Hepatocyte (in vitro differentiated cells): ENCODE measurements at places on chromosomes 6 and 20. TPM values are rescaled to one million over a fixed set of nuclear protein-coding genes. Genes with fewer than 3 reads are reported as not detected.

DNA sequence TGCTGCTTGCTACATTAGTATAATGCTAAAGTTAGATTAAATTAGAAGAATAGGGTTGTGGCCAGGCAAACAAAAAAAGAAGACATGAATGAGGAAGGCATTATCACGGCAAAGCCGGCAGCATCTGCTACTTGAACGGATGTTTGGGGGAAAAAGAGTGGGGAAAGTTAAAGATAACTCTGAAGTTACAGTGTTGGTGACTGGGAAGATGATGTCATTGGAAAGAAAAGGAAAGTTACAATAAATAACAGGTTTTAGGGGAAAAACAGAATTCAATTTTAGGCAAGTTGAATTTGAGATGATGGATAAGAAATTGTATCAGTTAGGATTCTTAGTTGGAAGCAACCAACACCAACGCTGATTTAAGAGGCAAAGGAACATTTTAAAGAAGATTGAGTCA, 74.2 kb upstream of the NRN1 start:
- H3K36me3 ChIP-seq = no peaks in the 10 kb centered on the region
- no peak for DNase-seq
- no peaks in the 10 kb centered on the region for H3K27me3 ChIP-seq
- H3K4me3 ChIP-seq = no peak overlapping the region

DNA sequence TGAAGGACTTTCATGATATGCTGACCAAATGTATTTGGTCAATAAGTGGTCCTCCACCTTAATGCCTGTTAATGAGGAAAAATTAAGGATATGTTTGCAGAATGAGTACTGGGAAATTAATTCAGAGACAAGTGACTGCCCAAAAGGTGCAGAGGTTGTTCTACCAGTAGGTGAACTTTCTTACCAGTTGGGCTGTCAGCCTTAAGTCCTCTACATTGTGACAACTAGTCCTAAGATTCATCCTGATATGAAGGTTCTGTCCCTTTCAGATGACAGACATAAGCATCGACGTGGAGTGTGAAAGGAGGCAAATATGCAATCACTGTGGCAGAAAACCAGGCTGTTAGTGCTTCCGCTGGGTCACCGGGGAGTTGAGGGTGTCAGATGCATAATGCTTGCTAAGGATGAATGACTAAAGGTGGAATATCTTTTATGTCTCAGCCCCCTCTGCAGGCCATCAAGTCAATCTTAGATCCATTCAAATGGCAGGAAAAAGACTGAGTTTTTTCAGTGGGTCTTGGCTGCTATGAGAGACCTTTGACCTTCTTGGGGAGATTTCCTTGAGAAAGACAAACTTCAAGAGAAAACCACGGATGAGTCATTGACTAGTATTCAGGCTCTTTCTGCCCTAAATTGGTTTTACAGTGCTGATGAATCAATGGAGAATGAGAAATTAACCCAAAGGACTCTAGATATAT, 226.0 kb downstream of the TPBG start:
- H3K27ac ChIP-seq = no peak overlapping the region
- DNase-seq = peak; percentile 13

The FAM209B gene
- not detected in 2 replicates for total RNA-seq

DNA sequence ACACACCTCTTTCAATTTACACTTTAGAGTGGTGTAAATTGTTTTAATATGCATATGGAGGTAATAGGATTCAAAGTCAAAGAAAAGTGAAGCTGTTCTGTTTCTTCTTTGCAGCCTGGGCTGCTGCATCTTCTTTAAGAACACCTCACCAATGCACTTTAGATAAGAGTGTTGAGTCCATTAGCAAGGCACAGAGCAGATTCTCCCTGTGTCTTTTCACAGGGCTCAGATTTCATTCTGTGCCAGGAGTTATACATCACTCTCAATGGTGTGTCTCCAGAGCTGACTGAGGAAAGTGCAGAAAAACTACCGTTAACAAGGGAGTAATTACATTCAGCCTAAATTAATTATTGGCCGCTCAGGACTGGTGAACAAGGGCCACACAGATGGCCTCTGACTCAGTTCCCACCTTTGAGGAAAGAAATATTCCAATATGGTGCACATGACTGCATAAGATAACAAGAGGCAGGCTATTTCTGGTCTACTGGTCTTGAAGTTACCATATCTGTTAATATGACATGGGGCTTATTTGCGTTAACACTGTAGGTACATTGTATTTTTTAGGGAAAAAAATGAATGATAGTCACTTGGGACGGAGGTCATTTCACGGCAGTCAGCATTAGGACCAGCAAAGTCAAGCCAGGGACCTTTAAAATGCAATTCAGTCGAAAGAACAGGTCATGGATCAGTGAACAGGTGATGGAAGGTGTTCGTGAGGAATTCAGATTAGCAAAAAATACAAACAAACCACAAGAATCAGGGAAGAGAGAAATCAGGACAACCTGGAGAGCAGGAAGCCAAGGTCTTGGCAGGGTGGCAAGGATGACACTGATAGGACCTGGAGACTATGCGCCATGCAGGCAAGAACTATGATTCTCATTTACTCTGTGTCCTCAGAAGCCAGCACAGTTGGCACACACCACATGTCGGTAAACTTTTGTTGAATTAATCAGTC, 203.7 kb downstream of the TBX18 start:
- DNase-seq = no peak
- no peak overlapping the region for H3K27ac ChIP-seq
- no peaks in the 10 kb centered on the region for H3K27me3 ChIP-seq
- no peaks in the 10 kb centered on the region for H3K4me1 ChIP-seq
- H3K36me3 ChIP-seq = no peaks in the 10 kb centered on the region

DNA sequence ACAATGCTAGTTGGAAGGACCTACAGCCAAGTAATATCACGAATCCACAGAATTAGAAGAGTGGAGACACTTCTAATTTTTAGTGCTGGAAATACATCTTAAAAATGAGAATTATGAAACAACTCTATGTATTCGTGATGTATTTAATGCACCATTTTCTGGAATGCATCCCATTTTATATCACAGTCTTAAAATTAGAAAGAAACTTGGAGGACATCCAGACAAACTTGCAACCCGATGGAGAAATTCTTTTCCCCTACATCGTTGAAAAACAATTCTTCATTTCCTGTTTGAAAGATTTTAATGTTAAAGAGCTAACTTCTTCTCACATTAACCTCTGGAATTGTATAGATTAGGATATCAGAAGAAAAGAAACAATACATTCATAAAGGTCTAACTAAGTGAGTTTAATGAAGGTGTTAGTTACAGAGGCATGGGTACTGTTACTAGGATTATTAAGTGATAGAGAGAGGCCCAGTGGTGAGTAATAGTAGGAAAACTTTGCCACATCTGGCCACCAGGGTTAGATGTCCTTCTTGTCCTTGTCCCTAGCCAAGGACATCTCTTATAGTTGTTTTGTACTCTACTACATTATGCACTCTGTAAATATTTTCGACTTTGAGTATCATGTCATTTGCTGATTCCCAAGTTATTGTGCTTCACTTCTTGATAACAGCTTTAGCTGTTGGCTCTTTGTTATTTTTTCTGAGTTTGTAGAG, 502.4 kb upstream of the PTCHD4 start:
- H3K36me3 ChIP-seq = no peaks in the 10 kb centered on the region
- no peak overlapping the region for H3K4me3 ChIP-seq
- no peaks in the 10 kb centered on the region for H3K27me3 ChIP-seq
- no peak for DNase-seq
- no peaks in the 10 kb centered on the region for H3K4me1 ChIP-seq

The XKR7 gene
- 0.12 and 0.37 TPM in 2 replicates for total RNA-seq

The AP5S1 gene
- 13.8 and 15.9 TPM in 2 replicates for total RNA-seq

DNA sequence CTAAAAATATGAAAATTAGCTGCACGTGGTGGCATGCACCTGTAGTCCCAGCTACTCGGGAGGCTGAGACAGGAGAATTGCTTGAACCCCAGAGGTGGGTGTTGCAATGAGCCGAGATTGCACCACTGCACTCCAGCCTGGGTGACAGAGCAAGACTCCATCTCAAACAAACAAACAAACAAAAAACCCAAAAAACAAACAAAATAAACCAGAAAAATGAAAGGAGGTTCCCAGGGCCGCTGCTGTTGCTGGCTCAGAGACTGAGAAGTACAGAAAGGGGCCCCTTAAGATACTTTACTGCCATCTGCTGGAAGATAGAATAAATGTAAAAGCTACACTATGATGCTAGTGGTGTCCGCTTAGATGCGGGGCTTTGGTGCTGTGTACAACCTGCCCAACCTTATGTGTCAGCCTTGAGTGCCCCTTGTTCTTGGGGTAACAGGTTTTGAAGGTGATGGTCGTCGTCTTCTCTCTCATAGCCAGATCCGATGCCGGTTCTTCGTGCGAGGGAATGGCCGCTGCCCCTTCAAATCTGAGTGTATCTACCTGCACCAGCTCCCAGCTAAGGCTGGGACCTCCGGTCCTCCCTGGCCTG, 2.8 kb upstream of the FANCE start:
- peaks cover 14% of the 10 kb centered on the region for H3K4me1 ChIP-seq
- no peak overlapping the region for H3K4me3 ChIP-seq
- peak; percentile 89 for DNase-seq
- no peaks in the 10 kb centered on the region for H3K36me3 ChIP-seq
- no peaks in the 10 kb centered on the region for H3K27me3 ChIP-seq

- DNase-seq = no peak
These were observed 231.3 kb upstream of the MARCKS start for GRCh38 chr6:113625850-113626249.

DNA sequence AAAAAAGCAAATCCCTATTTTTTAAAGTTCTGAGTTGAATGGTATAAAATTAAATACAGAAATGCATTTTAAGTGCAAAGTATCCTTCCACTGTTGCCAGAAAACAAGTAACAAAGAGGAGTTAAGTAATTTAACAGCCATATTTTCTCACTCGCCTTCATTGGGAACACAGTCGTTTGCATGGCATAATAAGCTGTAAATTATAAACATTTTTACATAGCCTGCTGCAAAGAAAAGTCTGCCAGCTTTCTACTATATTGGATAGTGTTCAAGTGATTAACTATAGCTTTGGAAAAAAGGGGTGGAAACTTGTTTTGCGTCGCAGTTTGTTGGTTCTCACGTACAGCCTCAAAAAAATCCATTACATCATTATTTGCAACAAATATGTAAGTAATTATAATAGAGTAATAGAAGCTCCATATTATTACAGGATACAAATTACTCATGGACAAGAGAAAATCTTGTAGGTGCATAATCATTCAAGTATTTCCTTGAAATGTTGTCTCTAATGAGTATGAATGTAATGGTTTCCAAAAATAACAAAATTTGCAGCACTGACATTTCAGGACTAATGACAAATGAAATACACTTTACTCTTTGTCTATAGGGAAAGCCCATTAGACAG, 139.3 kb downstream of the PDSS2 start:
- H3K36me3 ChIP-seq = no peaks in the 10 kb centered on the region
- H3K4me1 ChIP-seq = no peaks in the 10 kb centered on the region
- no peak overlapping the region for H3K4me3 ChIP-seq
- DNase-seq = no peak
- no peak overlapping the region for H3K27ac ChIP-seq

GRCh38 chr20:32535953-32536823, 48.9 kb downstream of the NOL4L start:
- peak overlapping the region; percentile 46 for H3K4me3 ChIP-seq
- peak; percentile 92 for DNase-seq
- H3K27ac ChIP-seq = peak overlapping the region; percentile 64
- H3K27me3 ChIP-seq = no peaks in the 10 kb centered on the region
- peaks cover 35% of the 10 kb centered on the region for H3K4me1 ChIP-seq

The GATA5 gene
- 22.2 and 28.7 TPM in 2 replicates for total RNA-seq

DNA sequence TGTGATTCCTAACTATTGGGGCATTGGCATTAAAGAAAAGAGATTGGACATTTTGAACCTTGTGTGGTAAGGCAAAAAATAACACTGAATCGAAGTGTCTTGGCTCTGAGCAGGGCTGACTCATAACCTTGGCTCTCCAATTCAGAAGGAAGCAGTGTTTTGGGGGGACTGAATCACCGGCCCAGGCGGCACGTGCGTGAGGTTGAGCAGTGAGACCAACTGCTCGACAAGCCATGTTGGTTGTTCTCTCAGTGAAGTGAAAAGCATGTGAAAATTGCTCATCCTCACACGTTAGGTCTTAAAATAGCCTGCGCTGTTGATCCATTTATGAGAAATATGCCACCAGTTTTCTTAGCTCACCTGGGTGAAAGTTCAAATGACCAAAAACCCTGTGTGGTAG, 137.8 kb upstream of the SPACA1 start:
- no peak for DNase-seq
- H3K36me3 ChIP-seq = no peaks in the 10 kb centered on the region
- no peak overlapping the region for H3K27ac ChIP-seq
- H3K27me3 ChIP-seq = no peaks in the 10 kb centered on the region
- H3K4me1 ChIP-seq = peaks cover 8% of the 10 kb centered on the region
- no peak overlapping the region for H3K4me3 ChIP-seq

The LY86 gene
- 0.27 TPM in 1 of 2 replicates, not detected in the other for total RNA-seq

The MYCT1 gene
- total RNA-seq = 0.53 and 1.1 TPM in 2 replicates

The TMEM200A gene
- 28.5 and 32.9 TPM in 2 replicates for total RNA-seq

DNA sequence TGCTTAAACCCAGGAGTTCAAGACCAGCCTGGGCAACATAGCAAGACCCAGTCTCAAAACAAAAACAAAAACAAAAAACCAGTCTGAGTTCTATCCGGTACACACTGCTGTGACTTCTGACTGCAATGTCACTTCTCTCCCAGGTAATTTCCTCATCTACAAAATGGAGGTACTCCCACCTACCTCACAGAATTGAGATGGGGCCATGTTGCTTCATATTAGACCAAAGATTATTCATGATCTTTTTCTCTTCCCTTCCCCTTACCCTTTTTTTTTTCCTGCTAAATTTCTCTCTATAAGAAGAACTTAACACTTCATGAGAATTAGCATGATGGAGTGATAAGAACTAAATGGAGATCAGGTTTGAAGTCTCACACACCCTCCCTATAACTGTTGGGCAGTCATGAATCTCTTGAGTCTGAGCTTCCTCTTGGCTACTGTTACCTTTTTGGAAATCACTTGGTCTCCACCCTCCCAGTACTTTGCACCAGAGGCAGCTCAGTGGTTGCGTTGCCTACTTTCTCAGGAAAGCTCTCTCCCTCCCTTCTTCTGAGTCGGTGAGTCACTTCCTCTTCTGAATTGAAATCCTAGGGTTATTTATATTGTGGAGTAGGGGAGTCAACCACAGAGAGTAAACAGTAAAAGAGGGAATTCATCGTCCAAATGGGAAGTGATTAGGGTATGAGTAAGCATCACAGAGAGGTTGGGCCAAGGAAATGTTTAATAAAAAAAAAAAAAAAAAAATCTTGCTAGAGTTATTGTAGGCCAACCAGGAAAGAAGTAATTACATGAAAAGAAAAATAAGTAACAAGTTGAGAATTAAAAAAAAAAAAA, 59.9 kb upstream of the MAP7 start:
- peak overlapping the region; percentile 56 for H3K27ac ChIP-seq
- peak; percentile 69 for DNase-seq
- no peak overlapping the region for H3K4me3 ChIP-seq
- H3K27me3 ChIP-seq = no peaks in the 10 kb centered on the region
- no peaks in the 10 kb centered on the region for H3K4me1 ChIP-seq

DNA sequence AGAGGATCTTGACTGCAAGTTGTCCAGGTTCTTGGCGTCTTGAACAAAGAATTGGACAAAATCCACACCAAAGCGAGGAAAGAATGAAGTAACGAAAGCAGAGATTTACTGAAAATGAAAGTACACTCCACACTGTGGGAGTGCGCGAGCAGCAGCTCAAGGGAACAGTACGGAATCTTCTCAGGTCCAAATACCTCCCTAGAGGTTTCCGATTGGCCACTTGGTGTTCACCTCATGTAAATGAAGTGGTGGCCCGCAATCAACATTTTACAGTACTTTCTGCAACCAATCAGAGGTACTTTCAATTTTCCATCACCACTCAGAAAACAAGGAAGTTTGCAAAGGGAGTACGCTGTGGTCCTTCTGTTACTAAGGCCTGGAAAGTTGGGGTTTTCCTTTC, 122.4 kb downstream of the PTPRK start:
- no peaks in the 10 kb centered on the region for H3K27me3 ChIP-seq
- no peaks in the 10 kb centered on the region for H3K36me3 ChIP-seq
- H3K27ac ChIP-seq = no peak overlapping the region
- H3K4me1 ChIP-seq = no peaks in the 10 kb centered on the region
- DNase-seq = no peak
